Stimulated activated CD4-positive, alpha-beta T cell treated with anti-CD3 and anti-CD28 coated beads, TNF-alpha, amount 100 ng/mL, for 1 hour (primary cell): ENCODE measurements at places on chromosomes 1 and 21.

DNA sequence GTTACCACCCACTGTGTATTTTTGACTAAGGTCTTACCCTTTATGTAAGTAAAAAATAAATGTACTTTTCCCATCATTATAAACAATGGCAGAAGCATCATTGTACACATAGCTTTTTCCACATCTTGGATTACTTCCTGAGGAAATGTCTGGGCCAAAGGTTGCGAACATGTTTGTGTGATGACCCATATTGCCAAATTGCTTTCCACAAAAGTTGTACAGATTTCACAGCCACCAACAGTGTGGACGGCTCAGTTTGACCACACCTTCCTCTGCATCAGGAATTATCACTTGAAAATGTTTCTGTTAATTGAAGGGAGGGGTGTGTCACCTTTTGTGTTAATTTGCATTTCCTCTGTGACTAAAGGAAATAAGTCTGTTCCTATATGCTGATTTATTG lies 25.7 kb downstream of the AKNAD1 start:
- DNase-seq: no peak

GRCh38 chr1:50422946-50423669 lies at the start of gene DMRTA2:
DMRTA2 (minus strand) TSS chr1:50423443; CDS start chr1:50421536, 1,907 bp downstream.
- no peak for DNase-seq

GRCh38 chr1:212774584-212774983 lies 17.0 kb downstream of the NSL1 start:
- no peak for DNase-seq

DNA sequence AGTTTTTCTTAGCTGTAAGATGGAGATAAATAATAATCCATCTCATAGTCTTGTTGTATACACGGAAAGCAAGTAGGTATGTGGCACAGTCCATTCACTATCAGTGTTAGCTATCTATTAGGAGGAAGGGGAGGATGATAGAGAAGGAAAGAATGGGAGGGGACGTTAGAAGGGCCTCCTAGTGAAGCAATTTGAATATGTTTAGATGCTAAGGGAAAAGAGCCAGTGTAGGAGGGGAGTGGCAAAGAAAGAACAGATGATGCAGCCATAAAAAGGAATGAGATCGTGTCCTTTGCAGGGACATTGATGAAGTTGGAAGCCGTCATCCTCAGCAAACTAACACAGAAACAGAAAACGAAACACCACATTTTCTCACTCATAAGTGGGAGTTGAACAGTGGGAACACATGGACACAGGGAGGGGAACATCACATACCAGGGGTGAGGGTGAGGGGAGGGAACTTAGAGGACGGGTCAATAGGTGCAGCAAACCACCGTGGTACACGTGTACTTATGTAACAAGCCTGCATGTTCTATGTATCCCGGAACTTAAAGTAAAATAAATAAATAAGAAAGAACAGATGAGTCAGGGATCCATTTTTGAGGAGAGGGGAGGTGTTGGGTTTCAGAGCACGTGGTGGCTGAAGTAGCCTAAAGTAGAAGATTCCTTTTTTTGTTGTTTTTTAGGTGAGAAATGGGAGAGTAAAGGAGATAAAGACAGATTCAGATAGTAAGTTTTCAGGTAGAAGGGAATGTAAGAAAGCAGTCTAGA lies 124.1 kb downstream of the POU2F1 start:
- DNase-seq: no peak

DNA sequence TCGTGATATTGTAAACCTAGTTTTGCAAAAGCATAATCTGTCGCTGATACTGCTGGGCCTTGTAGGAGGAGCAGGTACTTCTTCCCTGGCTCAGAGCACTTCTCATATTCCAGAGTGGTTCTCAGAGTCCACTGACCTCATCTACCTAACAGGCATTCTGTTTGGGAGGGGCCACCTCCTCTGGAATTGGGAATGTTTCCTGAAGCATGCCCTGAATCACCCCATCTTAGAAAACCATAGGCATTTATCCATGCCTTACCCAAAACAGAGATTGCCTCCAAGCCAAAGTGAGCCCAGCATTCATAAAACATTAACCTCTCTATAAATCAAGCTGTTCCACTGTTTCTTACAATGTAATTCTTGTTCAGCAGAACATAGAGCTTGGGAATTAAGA lies 35.1 kb downstream of the SLC44A3 start:
- DNase-seq: no peak

DNA sequence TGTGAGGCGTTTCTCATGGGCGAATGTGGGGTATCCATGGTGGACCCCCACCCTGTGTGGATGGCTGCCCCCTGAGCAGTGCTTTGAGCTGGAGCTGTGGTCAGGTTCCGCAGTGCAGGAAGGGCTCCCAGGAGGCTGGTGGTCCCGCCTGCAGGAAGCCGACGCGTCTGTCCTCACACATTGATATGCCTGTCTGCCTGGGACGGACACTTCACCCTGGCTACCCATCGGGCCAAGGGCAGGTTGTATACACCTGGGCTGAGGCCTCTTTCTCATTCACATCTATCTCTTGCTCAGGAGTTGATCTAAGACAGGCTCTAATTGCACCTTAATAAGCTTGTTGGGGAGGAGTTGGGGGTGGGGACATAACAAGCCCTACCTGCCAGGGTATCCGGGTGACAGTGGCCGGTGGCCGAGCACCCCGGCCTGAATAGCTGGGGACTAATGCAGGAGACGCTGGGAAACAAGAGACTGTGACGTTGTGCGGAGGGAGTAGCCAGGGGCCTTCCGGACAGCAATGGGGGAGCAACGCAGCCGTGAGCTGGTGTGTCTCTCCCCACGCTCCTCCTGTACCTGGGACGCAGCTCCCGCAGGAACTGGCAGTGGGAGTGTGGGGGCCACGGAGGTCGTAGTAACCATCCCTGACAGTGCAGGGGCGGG lies 21.7 kb downstream of the PDXK start:
- no peak for DNase-seq

DNA sequence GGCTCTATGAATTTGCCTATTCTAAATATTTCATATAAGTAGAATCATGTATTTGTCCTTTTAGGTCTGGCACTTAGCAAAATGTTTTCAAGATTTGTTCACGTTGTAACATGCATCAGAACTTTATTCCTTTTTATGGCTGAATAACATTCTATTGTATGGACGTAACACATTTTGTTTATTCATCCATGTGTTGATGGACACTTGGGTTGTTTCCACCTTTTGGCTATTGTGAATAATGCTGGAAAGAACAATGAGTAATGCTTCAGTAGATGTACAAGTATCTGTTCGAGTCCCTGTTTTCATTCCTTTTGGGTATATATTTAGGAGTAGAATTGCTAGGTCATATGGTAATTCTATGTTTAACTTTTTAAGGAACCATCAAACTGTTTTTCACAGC lies 24.7 kb downstream of the SLC35A3 start:
- DNase-seq: no peak

GRCh38 chr1:224774378-224774777 lies 155.1 kb upstream of the DNAH14 start:
- DNase-seq: no peak

DNA sequence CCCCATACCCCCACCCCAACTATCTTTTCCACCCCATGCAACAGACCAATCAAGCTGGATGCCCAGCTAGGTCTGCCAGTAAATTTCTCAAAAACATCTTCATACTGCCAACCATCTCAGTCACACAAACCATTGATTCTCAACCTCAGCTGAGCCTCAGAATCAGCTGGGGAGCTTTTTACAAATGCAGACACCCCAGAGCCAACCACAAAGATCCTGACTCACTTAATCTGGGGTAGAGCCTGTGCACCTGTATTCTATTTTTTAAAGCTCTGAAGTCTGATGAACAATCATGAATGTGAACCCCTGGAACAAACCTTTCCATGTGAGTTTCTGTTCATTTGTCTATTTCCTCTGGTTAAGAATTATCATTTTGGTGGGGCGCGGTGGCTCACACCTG lies 66.0 kb downstream of the ZNF281 start:
- no peak for DNase-seq

DNA sequence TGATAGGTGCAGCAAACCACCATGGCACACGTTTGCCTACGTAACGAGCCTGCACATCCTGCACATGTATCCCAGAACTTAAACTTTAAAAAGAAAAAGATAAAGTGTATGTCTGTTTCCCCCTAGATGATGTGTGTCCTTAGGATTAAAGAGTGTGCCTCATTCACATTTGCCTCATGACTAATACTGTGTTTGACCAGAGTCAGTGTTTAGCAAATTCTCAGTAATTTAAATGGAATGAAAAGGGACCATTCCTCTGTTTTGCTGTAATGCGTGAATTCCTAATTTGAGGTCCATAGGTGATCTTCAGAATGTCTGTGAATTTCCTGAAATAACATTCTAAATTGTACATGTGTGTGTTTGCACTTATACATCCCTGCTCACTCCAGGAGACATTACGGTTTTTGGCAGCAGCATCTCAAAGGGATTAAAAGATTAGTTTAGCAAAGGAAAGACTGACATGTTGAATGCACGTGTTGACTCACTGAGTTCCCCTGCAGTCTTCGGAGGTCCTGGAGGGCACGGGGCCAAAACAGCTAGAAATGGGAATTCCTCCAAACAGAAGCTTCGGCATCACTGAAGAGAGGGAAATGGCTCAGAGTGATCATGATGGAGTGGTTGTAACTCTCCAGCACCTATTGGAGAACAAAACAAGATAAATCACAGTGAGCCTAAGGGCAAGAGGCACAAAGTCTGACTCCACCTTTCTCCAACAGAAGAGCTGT lies 19.1 kb upstream of the SLC35F3 start:
- DNase-seq: no peak

DNA sequence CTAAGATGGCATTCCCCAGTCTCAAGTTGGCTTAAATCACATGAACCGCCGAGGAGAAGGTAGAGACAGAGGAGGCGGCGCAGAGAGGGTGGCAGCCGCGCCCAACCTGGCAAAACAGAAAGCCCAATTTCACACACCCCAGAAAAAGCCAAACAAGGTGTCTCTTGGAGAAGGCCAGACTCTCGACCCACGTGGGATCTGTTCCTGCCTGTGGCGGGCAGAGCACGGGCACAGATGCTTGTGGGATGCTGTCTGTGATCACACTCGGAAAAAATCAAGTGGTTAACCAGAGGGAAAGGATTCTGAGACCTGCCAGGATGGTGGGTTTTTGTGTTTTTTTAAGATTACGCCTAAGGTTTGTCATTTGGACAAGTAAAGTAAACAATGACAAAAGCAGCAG lies 80.7 kb downstream of the MRPL37 start:
- DNase-seq: no peak

DNA sequence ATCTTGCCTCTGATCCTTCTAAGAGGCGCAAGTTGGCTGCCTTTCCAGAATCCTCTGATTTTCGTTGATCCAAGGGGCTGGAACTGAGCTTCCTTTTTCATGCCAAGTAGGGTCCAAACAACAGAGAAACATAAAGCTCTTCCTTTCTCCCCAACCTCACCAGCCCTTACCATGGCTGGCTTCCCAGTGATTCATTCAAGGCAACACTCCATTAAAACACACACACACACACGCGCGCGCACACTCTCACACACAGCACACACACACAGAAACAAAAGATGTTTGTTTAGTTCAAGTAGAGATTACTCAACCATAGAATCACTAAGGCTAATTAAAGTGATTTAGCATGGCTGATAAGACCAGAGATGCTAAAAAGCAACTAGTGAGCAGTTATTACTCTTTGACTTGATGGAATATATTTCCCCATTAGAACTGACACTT lies 13.0 kb upstream of the GUCA2A start:
- DNase-seq: no peak

GRCh38 chr1:6351480-6352137 lies 42.0 kb downstream of the ACOT7 start:
- DNase-seq: no peak

- no peak for DNase-seq
Observed at GRCh38 chr1:51303315-51303714, 27.0 kb downstream of the TTC39A start.

DNA sequence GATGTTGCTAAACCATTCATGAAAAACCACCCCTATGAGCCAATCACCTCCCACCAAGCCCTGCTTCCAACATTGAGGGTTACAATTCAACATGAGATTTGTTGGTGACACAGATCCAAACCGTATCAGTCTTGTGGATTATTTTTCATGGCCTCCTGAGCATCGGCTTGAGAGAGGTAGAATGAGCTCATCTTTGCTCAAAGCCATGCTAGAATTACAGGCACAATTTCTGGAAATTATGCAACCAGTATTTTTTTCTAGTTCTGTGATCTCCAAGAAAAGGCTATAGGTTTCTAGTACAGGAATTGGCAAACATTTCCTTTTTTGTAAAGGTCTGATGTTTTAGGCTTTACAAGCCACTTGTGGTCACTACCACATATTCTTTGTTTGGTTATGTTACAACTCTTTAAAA lies 219.4 kb downstream of the DUSP10 start:
- DNase-seq: no peak

GRCh38 chr1:151001602-151002001 lies 5.1 kb downstream of the MINDY1 start:
- DNase-seq: no peak

- DNase-seq: no peak
Observed at GRCh38 chr1:63486629-63487028, 36.4 kb downstream of the ITGB3BP start.

DNA sequence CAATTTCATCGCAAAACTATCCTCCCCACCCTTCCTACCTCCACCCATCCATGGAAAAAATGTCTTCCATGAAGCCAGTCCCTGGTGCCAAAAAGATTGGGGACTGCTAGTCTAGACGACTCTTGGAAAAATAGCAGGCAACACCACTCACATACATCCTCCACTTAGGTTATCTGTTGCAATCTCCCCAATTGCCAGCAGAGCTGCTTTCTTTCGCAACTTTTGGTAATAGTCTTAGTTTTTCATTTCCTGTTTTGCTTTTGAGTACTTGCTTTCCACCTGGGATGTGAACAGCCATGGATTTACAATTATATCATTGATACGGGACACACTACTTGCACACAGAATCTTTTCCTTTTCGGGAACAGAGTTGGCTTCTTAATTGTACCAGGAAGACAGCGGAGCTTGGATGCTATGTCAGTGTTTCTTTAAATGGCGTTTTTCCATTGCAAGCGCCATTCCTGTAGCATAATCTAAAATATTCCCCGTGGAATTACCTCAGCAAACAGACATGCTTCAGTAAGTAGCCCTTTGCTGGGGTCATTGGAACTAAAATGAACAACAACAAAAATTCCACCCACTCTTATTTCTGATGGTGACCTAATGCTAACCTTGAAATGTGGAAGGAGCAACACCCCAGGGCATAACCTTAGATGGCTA lies 183.3 kb upstream of the ADGRL2 start:
- DNase-seq: no peak

DNA sequence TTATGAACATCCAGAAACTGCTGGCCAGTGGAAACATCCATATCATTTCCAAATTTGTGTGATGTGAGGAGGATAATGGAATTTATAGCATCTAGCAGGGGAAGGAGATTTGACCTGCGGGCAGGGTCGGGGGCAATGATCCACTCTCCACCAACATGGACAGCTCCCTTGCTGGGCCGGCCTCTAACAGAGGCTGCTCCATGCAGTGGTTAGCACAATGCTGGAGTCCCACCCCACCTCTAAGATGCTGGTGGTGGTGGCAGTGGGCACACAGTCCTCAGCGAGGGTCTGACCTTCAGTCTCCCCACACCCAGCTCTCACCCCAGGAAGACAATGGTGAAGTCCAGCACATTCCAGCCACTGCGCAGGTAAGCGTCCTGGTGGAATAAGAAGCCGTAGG lies 18.7 kb downstream of the CACNA1S start:
- no peak for DNase-seq

- DNase-seq: no peak
Observed at GRCh38 chr1:156140879-156141707, 12.3 kb upstream of the SEMA4A start.

GRCh38 chr1:172897738-172898137 lies 153.0 kb downstream of the TNFSF18 start:
- DNase-seq: no peak
